ENCODE measurements at places on chromosomes 3 and 15.

- no peak for DNase-seq
These were observed 8.7 kb upstream of the LMCD1 start for GRCh38 chr3:8492744-8493511.

DNA sequence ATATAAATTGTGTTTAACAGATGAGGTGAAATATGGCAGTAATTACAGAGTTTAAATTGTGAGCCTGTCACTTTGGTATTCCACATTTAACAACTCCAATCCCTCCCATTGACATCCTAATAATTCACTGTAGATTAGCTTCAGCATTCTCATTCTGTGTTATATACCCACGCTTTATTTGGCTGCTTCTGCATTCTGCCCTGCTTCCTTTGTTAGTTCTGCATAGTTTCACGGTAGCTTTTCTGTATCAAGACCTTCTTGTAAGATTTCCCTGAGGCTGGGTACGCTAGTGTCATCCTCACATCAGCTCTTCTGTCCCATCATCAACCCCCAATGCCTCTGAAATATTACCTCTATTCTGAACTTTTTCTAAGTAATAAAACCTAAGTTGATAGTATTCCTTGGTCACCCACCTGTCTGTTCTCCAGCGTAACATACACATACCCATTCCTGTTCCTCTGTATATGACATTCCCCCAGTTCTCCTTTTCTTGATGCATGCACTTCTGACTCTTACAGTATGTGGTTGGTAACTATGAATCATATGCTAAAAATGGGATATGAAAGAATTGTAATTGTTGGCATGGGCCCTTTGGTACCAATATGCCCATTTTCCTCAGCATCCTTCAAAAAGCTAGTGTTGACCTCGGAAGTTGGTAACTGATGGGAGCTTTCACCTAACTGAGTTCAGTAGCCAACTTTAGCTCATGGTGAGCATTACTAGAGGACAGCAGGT is 171.2 kb downstream of the KLHL25 start:
- no peak for DNase-seq

DNA sequence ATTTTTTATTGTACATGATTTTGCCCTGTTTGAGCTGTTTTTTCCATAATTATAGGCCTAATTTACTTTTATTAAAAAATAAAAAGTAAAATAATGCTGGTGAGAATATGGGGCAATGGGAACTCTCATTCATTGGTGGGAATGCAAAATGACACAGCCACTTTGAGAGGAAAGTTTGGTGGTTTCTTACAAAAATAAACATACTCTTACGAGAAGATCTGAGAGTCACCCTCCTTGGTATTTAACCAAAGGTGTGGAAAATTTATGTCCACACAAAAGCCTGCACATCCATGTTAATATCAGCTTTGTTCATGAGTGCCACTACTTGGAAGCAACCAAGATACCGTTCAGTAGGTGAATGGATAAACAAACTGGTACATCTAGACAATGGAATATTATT is 9.8 kb downstream of the MUC13 start:
- no peak for DNase-seq

GRCh38 chr3:40021338-40021737 is 211.9 kb downstream of the MYRIP start:
- DNase-seq = no peak

GRCh38 chr15:25683911-25684310 is 179.2 kb downstream of the ATP10A start:
- DNase-seq = no peak

DNA sequence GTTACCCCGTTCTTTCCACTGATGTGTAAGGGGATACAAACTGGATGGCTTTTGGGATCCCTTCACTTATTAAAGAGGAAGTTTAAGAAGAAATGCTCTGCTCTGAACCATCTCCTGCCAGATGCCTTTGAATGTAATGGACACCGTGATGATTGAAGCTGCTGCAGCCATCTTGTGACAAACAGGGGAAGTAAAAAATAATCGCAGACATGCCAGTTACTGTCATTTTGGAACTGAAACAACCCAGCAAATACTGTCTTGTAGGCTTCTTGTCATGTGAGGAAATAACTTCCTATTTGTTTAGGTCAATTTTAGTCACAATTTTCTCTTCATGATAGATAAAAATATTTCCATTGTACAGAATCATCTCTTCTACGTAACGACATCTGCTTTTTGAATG is 224.0 kb downstream of the CHL1 start:
- DNase-seq = no peak
